ENCODE measurements at places on chromosomes 4 and X. TPM values are rescaled to one million over a fixed set of nuclear protein-coding genes. Genes with fewer than 3 reads are reported as not detected.

The SYP gene
- polyA plus RNA-seq: 240 TPM

The RTL5 gene
- 16.8 TPM for polyA plus RNA-seq

The SSX4B gene
- polyA plus RNA-seq: not detected

The RWDD4 gene
- polyA plus RNA-seq: 68.2 TPM

The FRMPD3 gene
- polyA plus RNA-seq: 0.32 TPM

The HTN1 gene
- polyA plus RNA-seq: not detected

The NDNF gene
- polyA plus RNA-seq: 4.3 TPM

The PRDM5 gene
- 1.6 TPM for polyA plus RNA-seq

The SLC4A4 gene
- polyA plus RNA-seq: 9.2 TPM

The GAGE12E gene
- not detected for polyA plus RNA-seq
